ENCODE measurements at places on chromosomes 16 and 17.
A peak's percentile ranks its signal among the peaks of the same experiment; 100 is the strongest.

DNA sequence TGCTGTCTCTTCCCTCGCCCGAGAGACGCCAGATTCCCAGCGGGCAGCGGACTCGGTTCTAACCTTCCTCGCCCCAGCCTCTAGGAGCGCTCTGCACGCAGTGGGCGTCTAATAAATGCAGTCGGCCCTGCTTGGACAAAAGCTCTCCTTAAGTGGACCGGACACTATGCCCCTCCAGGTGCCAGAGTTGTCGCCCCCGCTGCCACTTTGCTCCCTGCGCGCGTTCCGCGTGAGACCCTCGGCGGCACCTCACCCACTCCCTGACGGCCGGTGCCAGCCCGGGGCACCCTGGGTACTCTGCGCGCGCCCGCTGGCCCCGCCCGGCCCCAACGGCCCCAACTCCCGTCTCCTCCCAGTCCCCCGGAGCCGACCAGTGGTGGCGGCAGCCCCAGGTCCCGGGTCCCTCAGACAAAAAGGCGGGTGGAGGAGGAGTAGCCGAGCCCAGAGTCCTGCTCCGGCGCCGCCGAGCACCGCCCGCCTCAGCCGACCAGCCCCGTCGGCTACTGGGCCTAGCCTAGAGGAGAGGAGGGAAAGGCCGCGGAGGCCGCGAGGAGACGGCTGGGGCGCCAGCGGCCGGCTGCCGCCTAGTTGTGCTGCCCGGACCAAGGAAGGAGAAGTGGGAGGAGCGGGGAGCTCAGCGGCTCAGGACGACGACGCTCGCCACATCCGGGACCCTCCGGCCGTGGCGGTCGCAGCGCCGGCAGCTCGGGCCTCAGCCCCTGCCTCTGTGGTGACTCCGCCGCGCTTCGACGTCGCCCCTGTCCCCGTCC, 123.0 kb downstream of the GOSR1 start:
- DNase-seq, result peak; percentile 89

- DNase-seq, result no peak
Measured at GRCh38 chr16:82945420-82946101, 318.8 kb downstream of the CDH13 start.

- no peak for DNase-seq
Measured at GRCh38 chr16:76573281-76573680, 296.1 kb downstream of the CNTNAP4 start.

- DNase-seq, result no peak
Measured at GRCh38 chr16:4677994-4678393, 15.4 kb upstream of the NUDT16L1 start.

DNA sequence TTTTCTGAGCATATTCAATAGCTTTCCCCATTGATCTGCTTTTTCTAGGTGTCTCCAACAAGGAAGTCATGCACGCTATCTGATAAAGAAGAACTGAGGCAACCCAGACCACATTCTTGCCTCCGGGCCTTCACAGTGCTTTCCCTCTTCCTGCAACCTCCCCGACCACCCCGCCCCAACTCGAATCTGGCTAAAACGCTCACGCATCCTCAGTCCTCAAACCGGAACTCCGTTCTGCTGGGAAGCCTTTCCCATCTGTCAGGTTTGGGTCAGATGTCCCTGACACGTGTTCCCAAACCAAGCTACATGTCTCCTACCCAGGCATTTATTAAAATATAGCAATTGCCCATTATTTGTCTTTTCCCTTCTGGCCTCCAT, 112.7 kb downstream of the VPS53 start:
- no peak for DNase-seq

- no peak for DNase-seq
Measured at GRCh38 chr17:57708410-57708809, 36.7 kb downstream of the CCDC182 start.

DNA sequence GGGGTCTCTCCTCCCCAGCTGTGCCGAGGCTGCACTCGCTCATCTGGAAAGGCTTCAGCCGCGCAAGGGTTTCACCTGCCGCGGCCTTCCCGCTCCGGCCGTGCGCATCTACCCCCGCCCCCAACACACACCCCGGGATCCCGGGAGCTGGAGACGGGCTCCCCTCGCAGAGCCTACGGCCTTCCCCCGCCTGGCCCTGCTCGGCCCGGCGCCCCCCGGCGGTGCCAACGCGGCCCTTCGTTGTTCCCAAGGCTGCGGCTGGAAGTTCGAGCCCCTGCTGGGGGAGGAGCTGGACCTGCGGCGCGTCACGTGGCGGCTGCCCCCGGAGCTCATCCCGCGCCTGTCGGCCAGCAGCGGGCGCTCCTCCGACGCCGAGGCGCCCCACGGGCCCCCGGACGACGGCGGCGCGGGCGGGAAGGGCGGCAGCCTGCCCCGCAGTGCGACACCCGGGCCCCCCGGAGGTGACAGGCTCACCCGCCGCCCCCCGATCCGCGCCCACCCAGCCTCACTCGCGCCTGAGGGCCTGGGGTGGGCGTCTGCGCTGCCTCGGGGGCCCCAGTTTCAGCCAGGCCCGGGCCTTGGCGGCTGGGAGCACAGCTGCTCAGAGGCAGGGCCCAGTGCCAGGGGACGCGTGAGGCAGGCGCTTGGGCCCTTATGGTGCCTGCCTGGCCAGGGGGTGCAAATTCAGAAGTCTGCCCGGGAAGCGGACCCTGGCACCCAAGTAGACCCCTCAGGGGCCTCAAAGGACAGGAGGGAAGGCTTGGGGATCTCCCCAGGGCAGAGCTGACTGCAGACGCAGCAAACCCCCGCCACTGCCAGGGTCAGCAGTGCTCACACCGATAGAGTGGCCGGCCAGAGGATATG, 11.2 kb downstream of the GALK1 start:
- peak; percentile 52 for DNase-seq

- DNase-seq, result no peak
Measured at GRCh38 chr16:88049561-88050545, 98.6 kb downstream of the BANP start.

DNA sequence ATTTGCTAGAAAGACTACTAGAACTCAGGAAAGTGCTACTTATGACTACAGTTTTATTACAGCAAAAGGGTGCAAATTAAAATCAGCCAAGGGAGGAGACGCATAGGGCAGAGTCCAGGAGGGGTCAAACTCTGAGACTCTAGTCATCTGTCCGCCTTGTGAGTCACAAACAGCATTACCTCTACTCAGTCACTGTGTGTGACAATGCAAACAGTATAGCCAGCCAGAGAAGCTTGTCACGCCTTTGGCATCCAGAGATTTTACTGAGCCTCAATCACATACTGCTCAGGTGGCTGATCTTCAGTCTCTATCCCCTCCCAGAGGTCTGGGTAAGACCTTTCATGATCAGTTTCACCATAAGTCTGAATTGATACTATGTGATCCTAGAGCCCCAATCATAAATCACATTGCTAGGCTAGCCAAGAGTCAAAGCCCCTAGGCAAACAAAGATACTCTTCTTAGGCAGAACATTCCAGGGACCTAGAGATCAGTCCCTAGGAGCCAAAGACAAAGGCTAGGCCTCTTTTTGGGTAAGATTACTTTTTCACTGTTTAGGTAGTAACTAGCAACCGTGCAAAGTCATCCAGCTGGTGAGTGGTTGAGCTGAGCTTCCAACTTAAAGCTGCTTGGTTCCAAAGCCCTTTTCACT, 48.8 kb upstream of the CLEC19A start:
- DNase-seq, result no peak

DNA sequence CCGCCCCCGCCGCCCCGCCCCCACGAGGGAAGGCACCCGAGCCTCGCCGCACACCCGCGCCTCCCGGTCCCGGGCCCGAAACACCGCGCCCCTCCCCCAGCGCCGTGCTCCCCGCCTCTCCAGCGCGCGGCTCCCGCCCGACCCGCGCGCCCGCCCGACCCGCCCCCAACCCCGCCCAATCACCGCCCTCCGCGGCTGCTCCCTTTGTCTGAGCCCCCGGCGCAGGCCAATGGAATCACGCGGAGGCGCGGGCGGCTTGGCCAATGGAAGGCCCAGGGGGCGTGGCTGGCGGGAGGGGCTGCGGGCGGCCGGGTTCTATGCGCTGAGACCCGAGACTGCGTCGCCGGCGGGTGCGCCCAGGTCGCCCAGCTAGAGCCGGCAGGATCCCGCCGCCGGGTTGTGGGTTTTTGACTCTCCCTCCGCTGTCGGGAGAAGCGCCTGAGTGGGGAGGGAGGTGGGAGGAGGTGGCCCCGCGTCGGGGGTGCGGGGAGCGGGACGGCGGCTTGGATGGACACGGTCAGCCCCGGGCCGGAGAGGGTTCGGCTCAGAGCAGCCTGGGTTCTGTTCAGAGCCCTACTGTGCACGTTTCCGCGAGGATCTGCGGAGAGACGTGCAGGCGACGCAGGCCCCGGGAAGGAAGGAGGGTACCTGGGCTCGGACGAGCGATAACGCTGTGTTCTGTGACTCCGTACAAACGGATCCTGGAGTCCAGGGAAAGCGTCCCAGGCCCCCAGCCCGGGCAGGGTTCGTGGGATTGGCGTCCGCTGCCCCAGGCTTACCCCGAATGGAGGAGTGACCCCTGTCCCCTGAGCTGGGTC, 49.0 kb upstream of the BAHCC1 start:
- DNase-seq, result peak; percentile 96

DNA sequence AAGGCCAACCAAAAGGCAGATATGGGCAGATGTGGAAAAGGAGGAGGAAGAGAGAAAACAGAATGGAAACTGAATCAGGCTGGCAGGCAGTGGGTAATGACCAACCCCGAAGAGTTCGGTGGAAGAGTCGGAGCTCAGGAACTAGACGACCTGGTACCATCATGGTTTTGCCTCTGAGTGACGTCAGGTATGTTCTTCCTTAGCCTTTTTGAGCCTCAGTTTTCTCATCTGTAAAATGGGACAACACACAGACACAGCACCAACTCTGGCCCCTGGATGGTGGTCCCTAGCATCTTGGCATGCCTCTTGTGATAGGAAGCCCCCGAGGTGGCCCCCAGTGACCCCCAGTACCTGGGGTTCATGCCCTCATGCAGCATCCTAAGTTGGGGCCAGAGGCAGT, 37.2 kb upstream of the C16orf82 start:
- DNase-seq, result no peak

DNA sequence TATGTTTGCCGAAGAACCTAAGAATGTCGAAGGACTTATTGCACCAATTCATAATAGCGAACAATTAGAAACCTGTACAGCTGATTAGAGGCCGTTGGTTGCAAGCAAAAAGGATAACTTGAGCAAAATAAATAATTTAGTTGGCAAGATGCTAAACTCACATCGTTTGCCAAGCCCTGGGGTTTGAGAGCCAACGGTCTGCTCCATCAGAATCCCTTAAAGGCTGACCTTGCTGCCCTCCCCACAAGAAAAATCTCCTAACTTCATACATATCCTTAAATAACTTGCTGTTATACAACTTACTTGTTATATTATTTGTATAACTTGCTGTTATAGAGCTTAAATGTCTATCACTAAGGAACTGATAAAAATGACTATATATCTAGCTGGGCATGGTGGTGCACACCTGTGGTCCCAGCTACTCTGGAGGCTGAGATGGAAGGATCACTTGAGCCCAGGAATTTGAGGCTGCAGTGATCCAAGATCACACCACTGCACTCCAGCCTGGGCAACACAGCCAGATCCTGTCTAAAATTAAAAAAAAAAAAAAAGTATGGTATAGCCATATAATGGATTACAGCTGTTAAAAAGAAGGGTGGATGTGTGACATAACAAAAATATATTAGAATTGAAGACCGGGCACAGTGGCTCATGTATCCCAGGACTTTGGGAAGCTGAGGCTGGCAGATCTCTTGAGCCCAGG, 1.9 kb upstream of the TRIM37 start:
- no peak for DNase-seq

DNA sequence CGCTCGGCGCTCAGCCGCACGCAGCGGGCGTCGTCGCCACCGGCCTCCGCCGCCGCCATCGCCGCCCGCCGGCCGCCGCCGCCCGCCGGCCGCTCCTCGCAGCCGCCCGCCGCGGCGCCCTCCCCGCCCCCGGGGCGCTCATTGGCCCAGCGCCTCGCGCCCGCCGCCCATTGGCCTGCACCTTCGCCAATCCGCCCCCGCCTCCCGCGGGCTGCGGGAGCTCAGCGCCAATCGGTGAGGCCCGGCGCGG, at the start of gene PGP:
Gene PGP (minus strand): TSS at position 122 of the 250 bp plus-strand sequence. CDS start 63 bp downstream, at position 59.
- no peak for DNase-seq

DNA sequence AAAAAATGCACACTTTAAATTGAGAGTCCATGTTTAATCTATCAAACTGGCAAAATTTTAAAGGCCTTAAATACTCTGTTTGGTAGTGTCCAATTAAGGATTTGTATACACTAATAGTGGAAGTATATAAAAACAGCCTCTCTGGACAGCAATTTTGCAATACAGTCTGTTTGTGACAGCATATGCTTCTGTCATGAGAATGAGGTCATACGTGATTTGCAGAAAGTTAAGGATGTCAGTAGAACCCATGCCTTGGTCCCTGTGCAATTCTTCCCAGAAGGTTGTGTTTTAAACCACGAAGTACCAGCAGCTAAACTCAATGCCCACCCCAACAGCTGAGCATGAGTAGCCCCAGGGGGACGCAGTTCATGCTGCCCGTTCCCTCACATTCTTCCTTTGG, 78.4 kb downstream of the AIPL1 start:
- no peak for DNase-seq

GRCh38 chr16:9820476-9821246, 361.6 kb downstream of the GRIN2A start:
- DNase-seq, result no peak

- no peak for DNase-seq
Measured at GRCh38 chr16:14562691-14563491, 67.2 kb downstream of the PARN start.

- no peak for DNase-seq
Measured at GRCh38 chr17:67434061-67434525, 57.0 kb downstream of the PITPNC1 start.

GRCh38 chr16:56864960-56865359, at the start of gene SLC12A3:
SLC12A3 (plus strand) TSS chr16:56865207; CDS start chr16:56865236, 29 bp downstream.
- no peak for DNase-seq

GRCh38 chr16:65312071-65312470, 190.2 kb upstream of the CDH11 start:
- no peak for DNase-seq

GRCh38 chr17:65523411-65523810, 38.0 kb downstream of the AXIN2 start:
- no peak for DNase-seq

- DNase-seq, result no peak
Measured at GRCh38 chr17:33438578-33438977, 145.5 kb upstream of the ASIC2 start.

GRCh38 chr17:78522031-78522809, 55.0 kb downstream of the DNAH17 start:
- no peak for DNase-seq

- DNase-seq, result peak; percentile 16
Measured at GRCh38 chr16:83400234-83400633, 407.5 kb upstream of the HSBP1 start.

DNA sequence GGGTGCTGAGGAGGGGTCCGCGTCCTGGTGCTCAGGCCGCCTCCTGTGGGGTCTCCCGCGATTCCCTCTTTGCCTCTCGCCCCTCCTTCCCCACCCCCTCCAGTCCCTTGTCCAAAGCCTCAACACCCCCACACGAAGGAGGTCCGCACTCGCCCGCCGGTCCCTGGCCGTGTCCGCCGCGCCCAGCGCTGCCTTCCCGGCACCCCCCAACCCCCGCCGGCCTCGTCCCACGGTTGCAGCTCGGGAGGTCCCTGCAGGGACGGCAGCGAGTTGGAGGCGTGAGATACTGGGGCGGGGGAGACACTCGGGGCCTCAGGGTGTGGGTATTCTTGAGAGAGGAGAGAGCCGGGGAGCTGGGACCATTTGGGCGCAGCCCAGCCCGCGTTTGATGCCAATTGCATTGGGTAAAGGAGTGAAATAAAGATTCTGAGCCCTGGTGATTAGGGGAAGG, 468 bp downstream of the FLYWCH2 start:
- no peak for DNase-seq

GRCh38 chr17:21283482-21284318, 811 bp upstream of the MAP2K3 start:
- DNase-seq, result no peak

- DNase-seq, result no peak
Measured at GRCh38 chr16:17496891-17497290, 26.1 kb upstream of the XYLT1 start.

- DNase-seq, result peak; percentile 100
Measured at GRCh38 chr17:47957591-47958490, at the start of gene PRR15L. PRR15L (minus strand) TSS chr17:47957883; CDS start chr17:47953234, 4,649 bp downstream.
